ENCODE measurements at places on chromosomes 6 and 20.
A peak's percentile ranks its signal among the peaks of the same experiment; 100 is the strongest.

- no peak for DNase-seq
Observed at GRCh38 chr6:31094389-31094881, 17.9 kb downstream of the C6orf15 start.

DNA sequence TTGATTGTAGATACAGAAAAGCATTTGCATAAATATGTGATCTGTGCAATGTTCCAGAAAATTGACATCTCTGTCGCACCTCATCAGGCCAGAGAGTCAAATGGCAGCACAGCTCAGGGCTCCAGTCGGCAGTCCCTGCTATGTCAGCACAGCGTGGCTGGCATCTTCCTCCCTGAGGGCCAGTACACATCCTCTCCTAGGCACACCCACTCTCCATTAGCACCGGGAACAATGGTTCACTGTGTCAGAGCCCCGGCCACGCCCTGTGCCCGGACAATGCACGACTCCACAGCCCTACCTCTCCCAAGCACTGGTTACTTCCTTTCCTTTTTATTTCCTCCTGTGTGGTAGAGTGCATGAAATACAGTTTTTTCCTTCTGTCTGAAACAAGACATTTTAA, 114.9 kb downstream of the FOXC1 start:
- no peak for DNase-seq

GRCh38 chr6:136020691-136021090, 169.2 kb downstream of the PDE7B start:
- no peak for DNase-seq

- DNase-seq = no peak
Observed at GRCh38 chr20:34980543-34981233, 25.0 kb downstream of the MYH7B start.

DNA sequence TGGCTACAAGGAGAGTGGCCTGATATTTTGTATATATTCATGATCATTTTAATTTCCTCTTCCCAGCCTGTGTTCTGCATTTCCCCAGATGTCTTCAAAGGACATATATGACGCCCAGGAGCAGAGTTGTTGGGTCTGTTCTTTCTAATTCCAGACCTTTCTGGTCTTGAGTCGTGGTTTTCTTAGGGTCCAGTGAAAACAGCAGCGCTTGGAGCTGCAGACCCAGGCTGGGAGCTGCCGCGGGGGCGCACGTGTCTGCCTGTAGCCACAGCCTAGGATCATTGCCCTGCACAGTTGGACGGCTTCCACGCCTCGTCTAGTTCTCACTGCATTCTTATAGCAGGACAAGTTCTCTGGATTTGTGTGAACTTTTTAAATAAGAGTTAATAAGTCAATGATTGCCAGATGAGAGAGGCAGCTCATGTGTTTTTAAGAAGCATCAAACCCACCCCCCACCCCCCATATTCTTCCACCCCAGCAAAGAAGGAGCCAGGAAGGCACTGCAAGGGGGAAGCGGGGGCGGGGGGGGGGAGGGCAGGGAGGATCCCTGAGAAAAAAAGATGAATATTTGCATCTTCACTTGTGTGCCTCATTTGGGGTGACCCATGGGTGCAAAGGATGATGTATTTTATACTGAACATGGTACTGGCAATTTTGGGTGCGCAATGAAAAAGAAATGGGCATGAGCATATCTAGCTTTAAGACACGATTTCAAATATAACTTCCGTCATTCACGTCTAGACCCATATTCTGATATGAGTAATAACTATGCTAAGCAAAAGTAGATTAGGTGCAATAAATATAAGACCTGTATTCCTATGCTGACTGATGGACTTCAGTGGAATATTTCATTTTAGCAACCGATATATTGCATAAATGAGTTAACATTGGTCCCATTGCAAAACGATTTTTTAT, 160.0 kb downstream of the TBXT start:
- DNase-seq = no peak

DNA sequence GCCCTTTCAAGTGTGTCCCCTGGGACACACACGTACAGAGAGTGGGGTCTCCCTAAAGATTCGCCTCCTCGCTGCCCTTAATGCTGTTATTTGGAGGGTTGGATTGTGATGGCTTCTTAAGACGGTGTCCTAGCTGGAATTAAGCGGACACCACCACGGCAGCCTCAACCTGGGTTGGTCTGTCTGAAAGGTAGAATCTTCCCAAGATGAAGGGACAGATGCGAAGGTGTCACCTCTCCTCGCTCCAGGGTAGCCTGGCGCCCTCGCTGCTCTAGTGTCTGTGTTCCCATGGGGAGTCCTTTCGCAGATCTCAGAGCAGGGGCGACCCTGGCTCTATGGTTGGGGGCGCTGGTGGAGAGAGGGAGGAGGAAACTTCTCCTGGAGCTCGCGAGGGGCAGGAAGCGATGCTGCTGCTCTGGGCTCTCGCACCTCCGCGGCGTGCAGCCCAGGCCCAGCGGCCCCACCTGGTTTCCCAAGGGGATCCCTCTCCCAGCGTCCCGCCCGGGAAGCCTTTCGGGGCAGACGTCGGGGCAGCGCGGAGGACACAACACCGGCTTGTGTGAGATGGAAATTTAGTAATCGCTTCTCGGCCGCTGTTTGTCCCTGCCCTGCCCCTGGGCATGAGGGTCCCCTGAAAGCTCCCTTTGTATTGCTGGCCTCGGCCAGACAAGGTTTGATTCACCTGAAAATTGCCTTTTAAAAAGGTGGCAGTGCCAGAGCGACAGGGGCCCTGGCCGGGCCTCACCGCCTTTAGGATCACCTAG, 1.7 kb downstream of the RSPO3 start:
- DNase-seq = no peak

GRCh38 chr6:114346451-114346850, 3.6 kb upstream of the HS3ST5 start:
- no peak for DNase-seq

DNA sequence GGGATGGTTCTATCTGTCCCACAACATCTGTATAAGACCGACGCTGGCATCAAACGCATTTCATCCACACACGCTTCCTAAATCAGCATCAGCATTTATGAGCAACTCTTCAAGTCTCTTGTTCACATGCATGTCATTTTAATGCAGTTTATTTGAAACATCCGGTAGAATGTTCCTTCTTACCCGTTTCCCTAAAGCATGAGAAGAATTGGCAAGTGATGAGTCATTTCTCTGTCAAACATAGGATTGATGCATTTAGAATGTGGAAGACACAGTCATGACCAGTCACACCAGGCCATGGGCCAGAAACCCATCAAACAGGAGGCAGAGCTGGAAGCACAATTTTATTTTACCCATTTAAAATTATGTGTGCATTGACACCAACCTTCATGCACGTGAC, 122.8 kb downstream of the UST start:
- no peak for DNase-seq

- no peak for DNase-seq
Observed at GRCh38 chr6:160455081-160455480, 106.9 kb downstream of the SLC22A3 start.

GRCh38 chr6:154962753-154963152, 32.4 kb upstream of the TIAM2 start:
- no peak for DNase-seq

DNA sequence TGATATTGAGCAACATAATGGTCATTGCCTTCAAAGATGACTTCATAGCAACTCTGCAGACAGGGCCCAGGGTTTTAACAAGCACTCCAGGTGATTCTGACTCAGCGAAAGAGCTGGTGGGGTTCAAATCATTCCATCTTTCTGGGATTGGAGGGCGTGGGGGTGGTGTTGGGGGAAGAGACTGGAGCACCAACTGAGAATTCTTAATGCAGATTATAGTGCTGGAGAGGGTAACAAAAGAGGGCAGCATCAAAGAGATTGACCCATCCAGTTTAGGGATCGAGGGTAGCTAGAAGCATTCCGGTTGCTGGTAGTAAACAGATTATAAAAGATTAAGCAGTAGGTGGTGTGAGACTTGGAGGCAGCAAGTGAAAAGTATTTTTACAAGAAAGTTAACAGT, 15.9 kb downstream of the PFDN4 start:
- no peak for DNase-seq

- DNase-seq = no peak
Observed at GRCh38 chr6:64062960-64063683, 427.5 kb downstream of the PHF3 start.

DNA sequence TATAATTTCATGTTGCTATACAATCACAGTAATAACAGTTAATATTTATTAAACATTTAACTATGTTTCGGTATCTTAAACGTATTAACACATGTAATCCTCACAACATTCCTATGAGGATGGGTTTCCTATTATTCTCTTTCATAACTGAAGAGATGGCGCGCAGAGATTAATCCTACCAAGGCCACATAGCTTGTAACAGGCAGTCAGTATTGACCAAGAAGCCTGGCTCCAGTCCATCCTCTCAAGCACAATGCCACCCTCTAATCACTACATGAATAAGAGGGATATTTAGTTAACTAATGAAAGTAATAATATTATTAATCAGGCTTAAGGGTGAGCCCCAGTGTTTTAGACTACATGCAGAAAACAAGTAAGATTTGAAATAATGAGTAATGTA, 149.7 kb upstream of the SIM1 start:
- no peak for DNase-seq

DNA sequence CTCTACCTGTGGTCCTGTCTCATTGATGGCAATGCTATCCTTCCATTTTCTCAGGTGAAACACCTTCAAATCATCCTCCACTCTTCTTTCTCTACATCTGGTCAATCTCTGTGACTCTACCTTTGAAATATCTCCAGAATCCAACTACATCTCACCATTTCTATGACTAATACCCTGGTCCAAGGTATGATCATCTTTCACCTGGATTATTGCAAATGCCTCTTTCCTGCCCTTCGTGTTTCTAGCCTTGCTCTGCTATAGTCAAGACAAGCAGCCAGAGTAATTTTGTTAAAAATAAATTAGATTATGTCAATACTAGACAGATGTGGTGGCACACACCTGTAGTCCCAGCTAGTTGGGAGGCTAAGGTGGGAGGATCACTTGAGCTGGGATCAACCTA, 17.8 kb upstream of the BLCAP start:
- no peak for DNase-seq

GRCh38 chr20:38414769-38415450, 20.2 kb downstream of the SNHG17 start:
- no peak for DNase-seq

DNA sequence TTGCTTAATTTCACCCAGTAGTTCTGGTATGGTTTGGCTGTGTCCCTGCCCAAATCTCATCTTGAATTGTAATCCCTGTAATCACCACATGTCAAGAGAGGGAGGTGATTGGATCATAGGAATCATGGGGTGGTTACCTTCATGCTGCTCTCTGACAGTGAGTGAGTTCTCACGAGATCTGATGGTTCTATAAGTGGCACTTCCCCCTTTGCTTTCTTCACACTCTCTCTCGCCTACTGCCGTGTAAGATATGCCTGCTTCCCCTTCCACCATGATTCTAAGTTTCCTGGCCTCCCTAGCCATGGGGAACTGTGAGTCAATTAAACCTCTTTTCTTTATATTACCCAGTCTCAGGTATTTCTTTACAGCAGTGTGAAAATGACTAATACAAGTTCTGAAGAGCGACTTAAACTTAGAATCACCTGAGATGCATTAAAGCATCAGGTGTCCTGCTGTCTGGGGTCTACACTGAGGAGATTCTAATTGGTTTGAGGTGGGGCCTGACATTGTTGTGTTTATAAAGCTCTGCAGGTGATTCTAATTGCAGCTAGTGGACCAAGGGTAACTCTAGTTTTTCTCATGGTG, 82.1 kb upstream of the DTNBP1 start:
- DNase-seq = no peak

DNA sequence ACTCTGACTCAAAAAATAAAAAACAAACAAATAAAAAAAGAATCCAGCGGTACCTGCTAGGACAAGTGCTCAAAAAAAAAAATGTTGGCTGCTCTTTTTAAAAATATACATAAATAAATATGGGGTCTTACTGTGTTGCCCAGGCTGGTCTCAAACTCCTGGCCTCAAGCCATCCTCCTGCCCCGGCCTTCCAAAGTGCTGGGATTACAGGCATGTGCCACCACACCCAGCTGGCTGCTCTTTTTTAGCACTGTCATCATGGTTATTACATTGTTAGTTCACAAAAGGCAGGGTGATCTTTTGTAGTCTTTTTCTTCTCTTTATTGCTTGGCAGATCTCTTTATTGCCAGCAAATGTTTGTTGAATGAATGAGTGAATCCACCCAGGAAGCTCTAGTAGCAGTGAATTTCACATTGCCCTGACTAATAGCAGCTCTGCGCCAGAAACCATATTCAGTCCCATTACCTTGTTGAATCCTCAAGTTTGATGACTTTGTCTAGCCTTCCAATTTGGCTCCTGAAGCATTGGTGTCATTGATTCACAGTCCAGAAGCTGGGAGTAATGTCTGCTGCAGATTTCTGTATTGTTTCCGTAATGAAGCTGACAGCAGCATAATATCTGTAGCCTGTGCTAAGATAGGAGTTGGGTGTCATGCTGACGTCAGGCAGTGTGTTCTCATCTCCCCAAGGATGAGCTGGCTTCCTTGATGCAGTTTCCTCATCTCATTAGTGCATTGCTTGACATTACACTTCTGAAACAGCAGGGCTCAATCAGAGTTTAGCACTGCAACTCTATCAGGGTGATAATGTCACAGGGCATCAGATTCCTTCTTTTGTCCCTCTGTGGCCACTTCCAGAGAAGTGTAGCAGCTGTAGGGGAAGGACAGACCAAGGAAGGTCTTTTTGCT, 84.9 kb upstream of the TGM3 start:
- DNase-seq = no peak

GRCh38 chr6:33953171-33953570, 149.4 kb upstream of the MLN start:
- no peak for DNase-seq

DNA sequence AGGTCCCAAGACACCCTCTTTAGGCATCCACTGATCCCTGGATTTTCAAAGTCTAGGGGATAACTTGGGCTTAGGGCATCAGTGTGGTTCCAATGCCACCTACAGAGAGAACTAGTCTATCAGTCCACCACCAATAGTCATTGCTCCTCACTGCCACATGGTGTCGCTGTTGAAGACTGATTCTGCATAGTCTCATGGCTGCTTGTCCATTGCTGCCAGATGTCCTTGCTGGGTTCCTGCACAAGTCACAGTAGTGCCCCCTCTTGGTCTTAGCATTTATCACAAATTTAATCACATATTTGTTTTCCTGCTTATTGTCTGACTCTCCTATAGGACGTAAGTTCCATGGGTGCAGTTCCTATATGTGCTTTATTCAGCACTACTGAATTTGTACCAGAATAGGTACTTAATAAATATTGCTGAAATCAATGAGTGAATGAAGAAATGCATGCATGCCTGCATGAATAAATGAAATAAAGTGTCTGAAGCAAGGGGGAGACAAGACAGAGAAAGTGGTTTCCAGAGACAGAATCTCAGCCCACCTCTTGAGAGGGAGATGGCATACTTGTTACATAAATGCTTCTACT, 45.9 kb upstream of the RALY start:
- DNase-seq = peak; percentile 3

GRCh38 chr6:88013554-88013953, 34.1 kb upstream of the SPACA1 start:
- no peak for DNase-seq

DNA sequence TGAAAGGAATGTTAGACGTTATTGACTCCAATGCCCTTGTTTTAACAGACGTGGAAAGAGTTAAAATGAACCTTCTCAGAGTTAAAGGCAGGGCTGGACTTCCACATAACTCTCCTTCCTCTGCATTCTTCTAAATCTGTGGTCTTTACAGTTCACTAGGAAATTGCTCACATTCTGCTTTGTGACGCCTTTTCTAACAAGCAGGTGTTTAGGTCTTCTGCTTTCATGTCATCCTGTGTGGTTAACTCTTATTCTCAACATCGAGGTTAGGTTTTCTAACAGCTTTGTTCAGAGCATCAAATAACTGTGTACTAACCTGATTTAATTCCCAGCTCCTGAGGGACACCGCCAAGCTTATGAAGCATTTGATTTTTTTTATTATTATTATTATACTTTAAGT, 81.3 kb upstream of the NT5E start:
- no peak for DNase-seq

Measured in activated T-helper 1 cell treated with anti-CD3 and anti-CD28 coated beads, Interleukin-2, amount 50 U/mL, for 16 hours (primary cell).